ENCODE measurements at places on chromosomes 11 and 22.

- no peak for DNase-seq
Observed at GRCh38 chr22:29308791-29309262, 2.4 kb downstream of the GAS2L1 start.

DNA sequence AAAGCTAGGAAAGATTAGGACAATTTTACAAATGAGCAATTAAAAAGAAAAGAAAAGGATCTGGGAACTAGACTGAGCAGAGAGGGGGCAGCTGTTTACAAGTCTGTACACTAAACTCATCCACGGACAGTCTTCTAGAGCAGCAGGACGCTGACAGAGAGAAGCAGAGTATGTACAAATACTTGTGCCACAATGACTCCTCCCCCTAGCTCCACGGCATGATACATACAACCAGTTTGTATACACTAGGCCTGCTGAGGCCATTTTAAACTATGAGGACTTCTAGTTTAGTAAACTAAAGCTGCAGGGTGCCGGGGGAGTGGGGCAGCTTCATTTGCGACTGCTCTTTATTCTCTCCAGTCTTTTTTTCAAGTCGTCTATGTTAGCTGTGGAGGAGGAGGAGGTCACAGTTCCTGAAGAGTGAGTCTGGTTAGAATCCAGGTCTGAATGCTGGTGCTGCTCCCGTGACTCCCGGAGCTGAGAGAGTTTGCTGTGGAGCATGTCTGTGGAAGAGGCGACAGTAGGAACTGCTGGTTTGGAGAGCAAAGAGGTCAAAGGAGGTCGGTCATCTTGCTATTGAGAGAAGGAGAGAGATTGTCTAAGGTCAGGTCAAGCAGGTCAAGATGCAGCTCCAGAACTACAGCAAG lies 24.8 kb downstream of the F2 start:
- DNase-seq = no peak

GRCh38 chr11:117180661-117181585 lies 2.4 kb downstream of the SIDT2 start:
- peak; percentile 28 for DNase-seq

GRCh38 chr11:125271483-125272091 lies 107.0 kb downstream of the PKNOX2 start:
- DNase-seq = no peak

DNA sequence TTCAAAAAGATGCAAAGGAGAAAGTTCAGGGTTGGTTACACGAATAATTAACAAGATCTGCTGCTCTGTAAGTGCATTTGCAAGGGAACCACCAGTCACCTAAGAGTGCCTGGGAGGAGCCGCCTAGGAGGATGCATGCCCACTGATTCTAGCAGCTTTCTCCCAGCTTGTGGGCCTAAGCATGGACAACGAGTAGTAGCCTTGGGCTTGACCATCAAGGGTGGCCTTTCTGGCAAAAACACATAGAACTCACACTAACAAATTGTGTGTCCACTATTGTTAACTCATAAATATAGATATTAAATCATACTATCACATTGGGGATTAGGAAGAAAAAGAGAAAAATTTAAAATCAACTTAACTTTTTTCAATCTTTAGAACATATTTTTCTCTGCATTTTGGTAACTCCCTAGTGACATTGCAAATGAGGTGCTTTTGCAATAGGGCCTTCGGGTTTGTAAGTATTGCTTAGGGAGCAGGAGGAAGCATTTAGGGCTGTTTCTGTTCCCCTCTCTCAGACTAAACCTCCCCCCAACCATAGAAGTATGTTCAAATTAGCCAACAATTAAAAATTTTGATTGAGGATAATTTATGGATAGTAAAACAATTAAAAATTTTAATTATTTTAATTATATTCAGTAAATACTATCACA lies 57.3 kb upstream of the CEP295 start:
- no peak for DNase-seq

GRCh38 chr22:27134315-27134701 lies 476.9 kb downstream of the MIAT start:
- DNase-seq = no peak

GRCh38 chr22:36991206-36991605 lies 28.0 kb downstream of the TST start:
- DNase-seq = no peak

DNA sequence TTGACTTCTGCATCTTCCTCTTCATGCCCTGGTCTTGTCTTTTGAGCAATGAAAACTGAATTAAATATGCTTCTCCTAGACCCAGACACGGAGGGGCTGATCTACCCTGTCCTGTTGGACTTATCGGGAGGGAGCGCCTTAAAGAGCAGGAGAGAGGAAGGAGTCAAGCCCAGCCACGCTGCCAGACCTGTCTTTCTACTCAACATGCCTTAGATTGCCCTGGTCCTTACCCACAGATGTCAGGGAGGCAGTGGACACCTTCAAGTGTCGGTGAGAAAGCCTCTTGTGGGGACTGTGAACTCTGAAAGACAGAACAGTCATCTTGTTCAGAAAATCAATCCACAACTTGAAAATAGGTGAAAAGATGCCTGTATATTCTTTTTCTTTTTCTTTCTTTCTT lies 61.8 kb downstream of the IRAG1 start:
- no peak for DNase-seq

DNA sequence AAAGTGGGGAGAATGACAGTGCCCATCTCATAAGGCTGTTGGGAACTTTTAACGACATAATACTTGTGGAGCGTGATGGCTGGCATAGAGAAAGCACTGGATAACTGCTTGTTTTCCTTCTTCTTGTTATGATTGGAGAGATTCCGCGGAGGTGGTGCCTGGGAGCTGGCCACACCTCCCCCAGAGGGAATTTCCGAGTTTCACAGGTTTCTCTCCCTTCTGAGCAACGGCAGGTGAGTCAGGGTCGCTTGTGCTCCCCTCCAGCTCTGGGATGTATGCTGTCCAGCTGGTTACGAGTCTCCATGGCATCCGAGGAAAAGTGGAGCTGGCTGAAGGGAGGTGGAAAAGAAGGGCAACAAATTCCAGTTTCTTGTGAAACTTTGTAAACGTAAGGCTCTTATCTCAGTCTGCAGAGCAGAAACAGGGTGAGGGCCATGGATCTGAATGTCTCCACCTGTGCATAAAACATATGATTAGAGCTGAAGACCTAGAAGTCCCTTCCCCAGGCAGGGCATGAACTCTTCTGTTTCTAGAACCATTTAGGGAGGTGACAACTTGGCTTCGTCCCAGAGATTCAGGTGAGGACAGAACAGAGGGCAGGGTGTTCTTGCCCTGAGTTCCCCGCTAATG lies 10.0 kb upstream of the PLET1 start:
- no peak for DNase-seq

- no peak for DNase-seq
Observed at GRCh38 chr11:128516886-128517285, 70.5 kb downstream of the ETS1 start.

DNA sequence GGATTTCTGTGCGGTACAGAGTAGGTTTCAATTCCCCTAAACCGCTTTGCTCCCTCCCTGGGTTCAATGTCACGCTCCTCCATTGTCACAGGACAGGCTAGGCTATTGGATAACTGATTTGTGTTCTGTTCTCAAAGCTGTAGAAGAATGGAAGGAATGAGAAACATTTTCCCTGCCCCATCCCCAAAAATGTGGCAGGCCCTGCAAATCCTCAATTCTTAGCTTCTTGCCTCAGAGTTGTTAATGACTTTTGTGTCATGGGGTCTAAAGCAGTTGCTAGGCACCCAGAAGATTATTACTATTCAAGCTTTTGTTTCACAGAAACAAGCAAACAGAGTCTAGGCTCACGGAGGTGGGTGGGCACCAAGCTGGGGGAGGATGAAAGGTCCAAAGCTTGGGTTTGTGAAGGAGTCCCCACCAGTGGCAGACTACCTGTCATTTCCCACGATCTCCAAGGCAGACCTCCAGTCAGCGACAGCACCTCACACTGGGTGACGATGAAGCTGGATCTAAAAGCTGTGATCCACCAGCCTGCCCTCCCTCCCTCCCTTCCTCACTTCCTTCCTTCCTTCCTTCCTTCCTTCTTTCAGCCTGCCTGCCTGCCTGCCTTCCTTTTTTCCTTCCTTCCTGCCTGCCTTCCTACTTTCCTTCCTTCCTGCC lies 1080.2 kb downstream of the OPCML start:
- DNase-seq = no peak

DNA sequence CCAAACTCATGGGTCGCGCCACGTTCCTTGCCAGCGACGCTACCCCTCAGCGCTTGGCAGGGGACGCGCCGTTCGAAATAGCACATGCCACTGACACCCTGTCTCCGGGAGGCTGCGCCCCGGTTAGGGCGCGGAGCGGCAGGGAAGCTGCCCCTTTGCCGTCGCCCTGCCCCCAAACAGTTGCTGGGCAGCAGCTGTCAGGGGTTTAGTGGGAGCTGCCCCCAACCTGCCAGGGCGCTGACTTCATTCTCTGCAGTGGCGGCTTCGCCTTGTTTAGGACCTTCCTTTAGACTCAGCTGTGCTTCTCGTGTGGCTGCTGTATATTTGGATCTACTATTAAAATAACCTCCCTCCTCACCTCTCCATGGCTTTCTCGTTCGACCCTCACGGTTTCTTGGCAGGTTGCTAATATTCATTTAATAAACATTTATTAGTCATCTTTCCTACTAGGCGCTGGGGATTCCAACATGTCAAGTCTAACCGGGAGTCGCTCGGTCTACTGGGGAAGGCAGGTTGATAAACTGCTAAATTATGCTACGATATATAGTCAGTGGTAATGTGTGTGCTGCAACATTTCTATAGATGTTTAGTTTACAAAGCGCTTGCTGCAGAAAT lies 782 bp downstream of the TMEM109 start:
- no peak for DNase-seq

GRCh38 chr22:40324468-40325305 lies 21.6 kb upstream of the ADSL start:
- DNase-seq = no peak

DNA sequence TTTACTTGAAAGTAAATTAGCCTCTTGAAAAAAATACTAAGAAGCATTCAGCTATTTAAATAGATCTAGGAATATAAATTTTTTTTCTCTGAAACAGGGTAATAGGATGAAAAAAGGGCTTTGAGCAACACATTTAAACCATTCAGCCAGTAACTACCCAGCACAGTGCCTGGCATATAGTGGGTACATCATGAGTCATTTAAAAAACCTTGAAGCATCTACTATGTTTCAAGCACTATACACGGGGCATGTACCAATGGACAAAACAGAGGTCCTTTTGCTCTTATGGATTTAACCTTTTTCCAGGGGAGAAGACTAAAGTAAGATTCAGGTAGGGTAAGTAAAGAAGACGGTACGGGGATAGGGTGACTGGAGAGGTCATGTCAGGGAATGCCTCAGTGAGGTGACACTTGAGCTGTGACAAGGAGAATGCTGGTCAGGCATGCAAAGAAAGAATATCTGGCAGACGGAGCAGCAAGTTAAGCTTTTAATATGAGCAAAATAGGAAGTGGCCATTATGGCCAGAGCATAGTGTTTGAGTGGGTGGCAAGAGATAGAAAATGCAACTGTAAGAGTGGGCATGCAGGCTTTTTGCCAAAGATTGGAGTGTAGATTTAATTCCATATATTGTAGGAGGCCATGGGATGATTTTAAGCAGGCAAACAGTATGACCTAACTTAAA lies 101.1 kb downstream of the HIPK3 start:
- DNase-seq = no peak

- DNase-seq = no peak
Observed at GRCh38 chr11:91730620-91731019, 494.0 kb upstream of the FAT3 start.

- DNase-seq = no peak
Observed at GRCh38 chr22:37289156-37289735, 6.9 kb downstream of the CYTH4 start.

GRCh38 chr11:76703707-76704106 lies 33.2 kb upstream of the LRRC32 start:
- DNase-seq = no peak

- DNase-seq = no peak
Observed at GRCh38 chr11:93997741-93998140, 23.4 kb upstream of the HEPHL1 start.

GRCh38 chr22:43201486-43202219 lies 14.7 kb upstream of the TTLL12 start:
- DNase-seq = no peak

GRCh38 chr11:106670069-106670468 lies 348.2 kb downstream of the GUCY1A2 start:
- no peak for DNase-seq

- DNase-seq = no peak
Observed at GRCh38 chr22:47616396-47617020, 854.1 kb downstream of the TBC1D22A start.

- DNase-seq = no peak
Observed at GRCh38 chr11:36501236-36501635, 8.8 kb downstream of the TRAF6 start.

- no peak for DNase-seq
Observed at GRCh38 chr11:85945296-85945695, 90.1 kb downstream of the CCDC83 start.

DNA sequence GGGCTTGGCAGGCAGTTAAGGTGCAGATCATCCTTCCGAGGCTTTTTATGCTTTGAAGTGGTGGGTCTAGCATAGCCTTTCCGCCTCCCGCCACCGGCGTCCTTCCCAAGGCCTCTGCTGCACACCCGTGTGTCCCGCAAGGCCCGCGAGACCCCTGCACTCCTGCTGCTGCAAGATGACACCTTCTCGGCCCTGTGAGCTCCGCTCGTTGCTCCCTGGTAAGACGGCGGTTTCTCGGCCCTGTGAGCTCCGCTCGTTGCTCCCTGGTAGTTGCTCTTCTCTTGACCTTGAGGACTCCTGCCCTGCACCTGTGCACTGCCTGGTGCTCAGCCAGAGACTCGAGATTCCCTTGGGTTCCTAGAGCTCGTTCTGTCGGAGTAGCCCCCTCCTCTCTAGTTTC lies 17.9 kb upstream of the TRMU start:
- DNase-seq = no peak

- DNase-seq = peak; percentile 44
Observed at GRCh38 chr11:3341298-3341697, 37.6 kb downstream of the ZNF195 start.

DNA sequence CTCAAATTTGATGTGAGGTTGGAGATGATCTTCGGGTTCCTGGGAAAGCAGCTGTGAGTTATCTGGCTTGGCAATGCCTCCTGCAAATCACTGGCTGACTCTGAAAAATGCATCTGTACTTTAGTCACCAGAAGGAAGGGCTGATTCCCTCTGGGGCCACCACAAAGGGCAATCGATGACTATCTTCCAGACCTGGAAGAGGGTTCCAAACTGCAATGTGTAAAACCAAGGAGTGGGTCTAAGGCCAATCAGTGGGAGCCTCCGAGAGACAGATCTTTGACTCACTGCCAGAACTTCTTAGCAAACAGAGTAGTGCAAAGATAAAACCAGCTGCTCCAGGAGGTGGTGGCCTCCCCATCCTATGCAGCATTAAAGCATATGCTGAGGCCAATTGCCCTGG lies 29.1 kb upstream of the PAK1 start:
- no peak for DNase-seq

All from activated CD4-positive, CD25-positive, alpha-beta regulatory T cell treated with anti-CD3 and anti-CD28 coated beads, Interleukin-2, amount 50 U/mL, for 16 hours (primary cell).